ENCODE measurements at places on chromosomes 7 and 10. TPM values are rescaled to one million over a fixed set of nuclear protein-coding genes. Genes with fewer than 3 reads are reported as not detected.

GRCh38 chr10:12945690-12946359 is 55.7 kb downstream of the CCDC3 start:
- no peaks in the 10 kb centered on the region for H3K27me3 ChIP-seq
- no peak overlapping the region for H3K27ac ChIP-seq
- H3K4me3 ChIP-seq, result no peak overlapping the region
- no peaks in the 10 kb centered on the region for H3K36me3 ChIP-seq

DNA sequence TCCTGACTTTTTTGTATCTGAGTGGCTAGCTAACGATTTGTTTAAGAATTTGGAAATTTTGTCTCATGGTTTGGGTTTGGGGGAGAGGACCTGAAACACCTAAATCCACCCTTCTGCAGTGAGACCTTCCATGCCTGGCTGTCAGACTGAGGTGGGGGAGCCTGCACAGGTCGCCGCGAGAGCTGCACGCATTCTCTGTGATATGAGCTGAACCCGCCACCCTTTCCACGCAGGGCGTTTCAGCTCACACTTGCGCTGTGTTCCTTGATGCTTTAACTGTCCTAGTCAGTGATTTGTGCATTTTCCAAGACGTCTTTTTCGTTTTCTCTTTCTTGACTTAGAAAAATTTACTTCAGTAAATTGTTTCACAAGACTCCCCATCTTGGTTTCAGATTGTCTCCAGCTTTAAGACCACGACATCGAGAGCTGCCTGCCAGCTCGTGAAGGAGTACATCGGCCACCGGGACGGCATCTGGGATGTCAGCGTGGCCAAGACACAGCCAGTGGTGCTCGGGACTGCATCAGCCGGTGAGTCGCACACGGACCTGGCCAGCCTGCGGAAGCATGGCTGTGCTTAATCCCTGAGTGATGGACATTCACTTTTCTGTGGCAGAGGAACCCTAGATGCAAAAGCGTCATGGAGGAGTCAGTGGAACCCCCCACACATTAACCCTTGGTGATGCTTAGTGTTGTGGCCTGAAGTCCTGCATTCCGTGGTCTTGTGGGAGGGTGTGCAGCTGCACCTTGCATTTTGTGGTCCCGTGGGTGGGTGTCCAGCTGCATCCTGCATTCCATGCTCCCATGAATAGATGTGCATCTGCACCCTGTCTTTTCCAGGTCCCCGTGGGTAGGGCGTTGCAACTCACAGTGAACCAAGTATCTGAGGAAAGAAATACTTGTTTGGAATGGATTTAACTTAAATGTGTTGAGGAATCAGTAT is 28.1 kb downstream of the WDR37 start:
- peaks cover 14% of the 10 kb centered on the region for H3K4me1 ChIP-seq
- H3K27ac ChIP-seq, result no peak overlapping the region
- DNase-seq, result no peak
- no peaks in the 10 kb centered on the region for H3K27me3 ChIP-seq
- H3K36me3 ChIP-seq, result peaks cover 56% of the 10 kb centered on the region

DNA sequence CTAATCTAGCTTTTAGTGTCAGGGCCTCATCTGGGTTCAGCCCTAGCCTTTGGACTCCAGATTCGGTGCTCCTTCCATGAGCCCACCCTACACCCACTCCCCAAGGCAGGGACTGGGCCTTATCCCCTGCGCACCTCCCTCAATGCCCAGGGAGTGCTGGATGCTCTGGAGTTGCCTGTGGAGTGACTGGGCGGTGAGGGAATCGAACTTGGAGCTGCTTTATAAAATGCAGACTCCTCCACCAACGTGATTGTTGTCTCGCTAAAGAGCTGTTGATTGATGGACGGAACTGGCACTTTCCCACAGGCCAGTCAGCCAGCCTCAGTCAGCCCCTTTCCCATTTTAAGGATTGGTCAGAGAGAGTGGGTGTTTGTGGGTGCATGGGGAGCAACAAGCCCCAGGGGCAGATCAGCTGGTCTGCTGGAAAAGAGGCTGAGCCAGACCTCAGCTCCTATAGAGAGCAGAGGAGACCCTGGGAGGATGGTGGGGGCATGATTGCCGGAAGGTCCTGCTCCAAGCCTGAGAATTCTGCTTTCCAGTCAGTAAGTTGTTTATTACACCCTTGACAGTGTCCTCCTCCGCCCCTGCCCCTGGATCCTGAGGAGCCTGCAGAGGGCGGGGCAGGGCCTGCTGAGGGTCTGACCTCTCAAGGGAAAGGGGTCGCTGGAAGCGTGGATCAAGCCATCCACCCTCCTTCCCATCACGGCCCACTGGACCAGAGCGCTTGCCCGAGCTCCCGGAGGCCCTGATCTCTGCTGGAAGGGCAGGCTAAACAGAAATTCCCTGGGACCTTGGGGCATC is 16.7 kb downstream of the UNC5B start:
- H3K4me3 ChIP-seq, result no peak overlapping the region
- H3K36me3 ChIP-seq, result no peaks in the 10 kb centered on the region
- DNase-seq, result no peak
- no peak overlapping the region for H3K27ac ChIP-seq
- H3K27me3 ChIP-seq, result peaks cover 5% of the 10 kb centered on the region

- DNase-seq, result no peak
- no peak overlapping the region for H3K27ac ChIP-seq
- H3K27me3 ChIP-seq, result peaks cover 40% of the 10 kb centered on the region
- H3K36me3 ChIP-seq, result no peaks in the 10 kb centered on the region
Observed at GRCh38 chr10:123996302-123996701, 97.1 kb downstream of the CHST15 start.

Gene ASB15
- total RNA-seq, result not detected

Data from activated CD4-positive, alpha-beta T cell treated with anti-CD3 and anti-CD28 coated beads, Interleukin-2, amount 10 ng/mL, durations not matched to agents 7 days and 5 days (primary cell).